Immature natural killer cell (primary cell): ENCODE measurements at places on chromosomes 11 and 22. TPM values are rescaled to one million over a fixed set of nuclear protein-coding genes. Genes with fewer than 3 reads are reported as not detected.
A peak's percentile ranks its signal among the peaks of the same experiment; 100 is the strongest.

Gene CSF2RB
- polyA plus RNA-seq: not detected

Gene PANX3
- polyA plus RNA-seq: not detected

GRCh38 chr22:40908895-40909294, 42.3 kb upstream of the RBX1 start:
- DNase-seq: no peak
- no peaks in the 10 kb centered on the region for H3K4me1 ChIP-seq
- peaks cover 30% of the 10 kb centered on the region for H3K36me3 ChIP-seq
- H3K4me3 ChIP-seq: no peak overlapping the region
- H3K27me3 ChIP-seq: no peaks in the 10 kb centered on the region

- H3K4me3 ChIP-seq: no peak overlapping the region
- H3K36me3 ChIP-seq: no peaks in the 10 kb centered on the region
- peaks cover 7% of the 10 kb centered on the region for H3K27me3 ChIP-seq
- H3K27ac ChIP-seq: no peak overlapping the region
Measured at GRCh38 chr22:49103314-49104059, 724.2 kb downstream of the BRD1 start.

DNA sequence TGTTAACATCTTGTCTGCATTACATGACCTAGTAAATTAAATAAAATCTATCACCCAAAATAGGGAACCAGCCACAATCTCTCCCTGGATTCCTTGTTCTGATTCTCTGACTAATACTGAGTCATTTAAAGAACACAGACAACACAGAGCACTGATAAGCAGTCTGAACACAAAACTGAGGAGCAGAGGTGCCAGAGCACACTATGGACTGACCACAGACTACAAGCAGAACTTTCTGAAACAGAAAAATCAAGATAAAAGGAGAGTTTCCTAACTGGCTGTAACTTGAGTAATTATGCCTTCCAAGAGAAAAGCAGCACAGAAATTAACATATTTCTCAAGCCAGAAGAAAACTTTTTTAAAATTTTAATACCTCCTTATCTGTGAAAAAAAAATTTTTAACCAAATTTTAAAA, 128.8 kb downstream of the SGSM3 start:
- H3K36me3 ChIP-seq: no peaks in the 10 kb centered on the region
- peak overlapping the region; percentile 40 for H3K27ac ChIP-seq
- DNase-seq: no peak
- no peaks in the 10 kb centered on the region for H3K27me3 ChIP-seq

DNA sequence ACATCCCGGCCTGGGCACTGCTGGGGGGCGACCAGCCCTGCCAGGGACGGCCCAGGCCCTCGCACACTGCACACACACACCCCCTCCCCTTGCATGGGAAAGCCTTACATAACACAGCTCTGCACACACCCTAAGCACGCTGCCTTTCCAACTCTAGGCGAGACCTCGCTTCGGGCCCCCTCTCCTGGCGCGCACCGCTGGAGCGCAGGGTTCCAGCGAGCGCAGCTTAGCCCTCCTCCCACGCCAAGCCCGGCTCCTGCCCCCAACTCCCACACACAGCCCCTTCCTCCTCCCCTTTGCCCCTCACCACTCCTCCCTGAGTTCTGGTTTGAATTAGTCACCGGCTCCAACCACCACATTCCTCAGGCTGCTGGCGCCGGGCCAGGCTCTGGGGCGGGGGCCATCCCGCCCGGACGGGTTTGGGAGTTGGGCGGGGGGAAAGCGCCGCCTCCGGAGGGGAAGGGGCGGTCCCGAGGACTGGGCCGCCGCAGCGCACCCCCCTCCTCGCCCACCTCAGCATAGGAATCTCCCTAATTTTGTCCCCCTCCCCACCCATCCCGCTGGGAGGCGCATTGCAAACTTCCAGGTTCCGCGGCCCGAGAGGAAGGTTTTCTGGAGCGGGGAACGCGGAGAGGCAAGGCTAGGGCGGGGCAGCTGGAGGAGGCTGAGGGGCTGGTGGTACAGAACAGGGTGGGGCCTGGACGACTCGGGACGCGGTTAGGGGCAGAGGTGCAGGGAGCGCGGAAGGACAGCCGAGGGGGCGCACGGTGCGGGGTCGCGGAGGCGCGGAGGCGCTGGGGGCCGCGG, 966 bp downstream of the AHNAK start:
- DNase-seq: peak; percentile 31
- no peaks in the 10 kb centered on the region for H3K36me3 ChIP-seq
- H3K27ac ChIP-seq: peak overlapping the region; percentile 90
- no peaks in the 10 kb centered on the region for H3K27me3 ChIP-seq
